CD14-positive monocyte (primary cell): ENCODE measurements at places on chromosomes 4 and X.

GRCh38 chrX:4787971-4788370, 1074.5 kb upstream of the PRKX start:
- DNase-seq: no peak

- no peak for DNase-seq
Observed at GRCh38 chr4:150363721-150364688, 217.9 kb upstream of the MAB21L2 start.

- no peak for DNase-seq
Observed at GRCh38 chrX:154804261-154804956, 876 bp downstream of the MPP1 start.

DNA sequence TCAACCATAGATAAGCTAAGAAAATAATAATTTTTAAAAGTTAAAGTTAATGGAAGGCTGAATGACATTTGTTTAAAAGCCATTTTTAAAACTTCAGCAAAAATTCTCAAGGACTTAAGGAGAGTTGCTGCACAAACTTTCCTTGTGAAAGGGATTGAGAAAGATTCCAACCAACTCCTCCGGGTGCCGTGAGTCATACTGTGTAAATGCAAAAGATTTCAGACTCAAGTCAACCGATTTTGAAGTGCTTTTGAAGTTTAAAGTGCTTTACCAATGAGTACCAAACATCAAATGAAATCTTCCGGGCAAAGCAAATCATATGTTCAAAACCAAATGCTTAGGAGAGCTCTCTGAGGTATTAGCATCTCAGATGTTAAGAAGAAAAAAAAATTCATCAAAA, 31.4 kb downstream of the VCX2 start:
- DNase-seq: no peak

DNA sequence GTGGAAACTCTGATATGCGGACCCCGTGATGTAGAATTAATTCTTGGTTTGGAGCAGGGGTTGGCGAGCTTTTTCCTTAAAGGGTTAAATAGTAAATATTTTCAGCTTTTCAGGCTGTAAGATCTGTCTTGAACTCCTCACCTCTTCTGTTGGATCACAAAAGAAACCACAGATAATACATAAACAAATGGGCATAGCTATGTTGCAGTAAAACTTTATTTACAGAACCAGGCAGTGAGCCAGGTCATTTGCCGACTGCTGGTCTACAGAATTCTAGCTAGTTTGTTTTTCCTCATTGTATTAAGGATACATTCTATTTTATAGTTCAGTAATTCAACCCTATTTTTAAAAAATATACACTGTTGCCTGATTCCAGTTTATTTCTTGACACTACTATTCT, 116.6 kb downstream of the PAPSS1 start:
- DNase-seq: no peak

DNA sequence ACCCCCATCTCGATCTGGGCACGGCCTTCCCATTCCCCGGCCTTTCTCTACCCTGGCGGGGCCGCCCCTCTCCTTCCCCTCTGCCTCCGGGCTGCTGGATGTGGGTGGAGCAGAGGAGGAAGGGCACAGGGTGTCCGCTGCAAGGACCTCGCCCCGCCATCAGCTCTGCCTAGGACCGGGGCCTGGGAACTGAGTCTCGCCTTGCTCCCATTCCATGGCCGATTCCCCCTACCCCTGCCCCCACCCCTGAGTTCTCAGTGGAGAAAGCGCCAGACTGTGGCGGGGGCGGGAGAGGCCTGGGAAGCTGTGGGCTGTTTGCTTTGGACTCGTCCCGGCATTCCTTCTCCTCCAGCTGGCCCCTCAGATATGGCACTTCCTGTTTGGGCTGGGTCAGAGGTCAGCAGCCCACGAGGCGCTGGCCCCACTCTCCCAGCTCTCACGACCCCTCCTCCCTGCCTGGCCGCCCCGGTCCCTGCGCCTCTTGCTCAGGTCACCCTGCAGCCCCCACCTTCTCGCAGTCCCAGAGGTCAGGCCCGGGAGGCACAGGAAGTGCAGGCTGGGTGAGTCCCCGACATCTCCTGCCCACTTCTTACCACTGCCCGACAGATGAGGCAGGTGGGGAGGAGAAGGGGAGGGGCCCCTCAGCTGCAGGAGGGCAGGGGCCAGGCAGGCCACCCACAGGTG, 6.4 kb upstream of the BGN start:
- no peak for DNase-seq

DNA sequence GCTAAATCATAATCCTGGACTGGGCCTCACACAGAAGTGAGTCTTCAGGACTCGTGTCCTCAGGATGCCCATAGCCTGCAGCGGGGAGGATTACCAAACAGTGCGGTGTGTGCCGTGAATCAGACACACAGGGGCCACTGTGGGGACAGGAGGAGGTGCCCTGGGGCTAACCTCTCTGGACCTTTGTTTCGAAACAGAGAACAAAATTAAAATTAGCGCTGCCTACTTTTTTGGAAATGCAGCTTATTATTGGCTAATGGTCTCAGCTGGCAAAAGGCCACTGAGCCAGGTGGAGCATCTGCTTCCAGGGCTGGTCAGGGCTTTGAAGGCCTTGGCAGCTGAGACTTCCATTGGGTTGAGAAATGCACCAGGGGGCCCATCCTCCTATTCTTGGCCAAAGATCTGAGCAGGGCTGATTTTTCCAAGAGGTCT, 236.2 kb downstream of the EVC2 start:
- DNase-seq: no peak
